Activated gamma-delta T cell treated with Interleukin-2 at 50 U/mL for 16 hours (primary cell): ENCODE measurements at places on chromosomes 13 and 19.

GRCh38 chr19:10553943-10554381 is 10.3 kb downstream of the ATG4D start:
- DNase-seq, result peak; percentile 79

GRCh38 chr13:26541041-26541440 is 16.4 kb upstream of the WASF3 start:
- DNase-seq, result no peak

- peak; percentile 3 for DNase-seq
Measured at GRCh38 chr19:29677001-29677817, 11.9 kb downstream of the PLEKHF1 start.

DNA sequence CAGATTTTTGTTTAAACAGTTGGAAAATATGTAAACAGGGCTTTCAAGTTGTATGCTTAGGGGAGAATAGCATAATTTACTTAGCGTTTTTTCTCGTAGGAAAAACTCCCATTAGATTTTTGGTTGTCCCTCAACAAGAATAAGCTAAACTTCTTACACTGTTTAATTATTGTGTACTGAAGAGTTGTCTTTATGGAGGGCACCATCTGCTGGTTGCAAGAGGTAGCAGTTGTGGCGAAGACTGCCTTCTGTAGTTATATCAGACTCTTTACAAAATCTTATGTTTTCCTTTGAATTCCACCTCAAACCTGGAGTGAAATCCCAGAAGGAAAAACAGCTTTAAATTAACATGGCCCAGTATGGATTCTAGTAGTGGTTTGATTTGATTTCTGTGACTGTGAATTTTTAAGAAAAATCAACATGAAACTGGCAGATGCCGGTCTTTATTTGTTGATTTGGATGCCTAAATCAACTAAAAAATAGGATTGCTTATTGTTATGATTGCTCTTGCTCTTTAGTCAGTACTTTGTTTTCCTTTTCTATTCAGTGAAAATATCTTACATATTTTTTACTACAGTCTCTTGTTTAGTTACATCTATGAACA is 53.4 kb downstream of the PDS5B start:
- DNase-seq, result peak; percentile 45

- no peak for DNase-seq
Measured at GRCh38 chr19:45355402-45355801, 14.9 kb downstream of the KLC3 start.

GRCh38 chr19:28715157-28715556 is 497.8 kb downstream of the UQCRFS1 start:
- DNase-seq, result no peak

DNA sequence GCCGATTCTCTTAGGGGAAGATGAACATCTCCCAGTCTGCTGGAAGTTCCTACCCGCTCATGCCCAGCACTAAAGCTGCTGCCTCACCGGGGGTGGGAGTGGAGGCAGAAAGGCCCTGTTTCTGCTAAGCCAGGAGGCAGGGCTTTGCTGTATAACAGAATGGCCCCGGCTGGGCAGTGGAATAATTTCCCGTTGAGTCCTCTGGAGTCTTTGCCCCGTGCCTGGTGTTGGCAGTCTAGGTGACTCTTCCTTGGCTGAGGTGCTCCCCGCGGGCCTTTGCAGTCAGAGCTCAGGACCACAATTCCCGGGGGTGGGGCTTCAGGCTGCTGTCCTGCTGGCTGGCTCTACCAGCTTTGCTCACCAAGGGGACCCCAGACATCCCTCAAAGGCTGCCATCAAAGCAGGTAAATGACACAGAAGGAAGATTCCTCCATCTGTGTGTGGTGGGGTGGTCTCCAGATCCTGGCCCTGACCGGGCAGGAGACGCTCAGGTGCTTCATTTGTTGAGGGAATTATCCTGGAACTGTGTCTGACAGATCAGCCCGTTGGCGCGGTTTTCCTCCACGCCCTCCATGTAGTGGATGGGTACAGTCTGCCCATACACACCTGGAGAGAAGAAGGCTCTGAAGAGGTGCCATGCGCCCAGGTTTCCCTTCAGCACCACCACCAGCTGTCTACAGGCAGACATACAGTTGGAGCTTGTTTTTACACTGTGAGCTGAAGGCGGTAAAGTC is 209.9 kb downstream of the TEX29 start:
- DNase-seq, result no peak

DNA sequence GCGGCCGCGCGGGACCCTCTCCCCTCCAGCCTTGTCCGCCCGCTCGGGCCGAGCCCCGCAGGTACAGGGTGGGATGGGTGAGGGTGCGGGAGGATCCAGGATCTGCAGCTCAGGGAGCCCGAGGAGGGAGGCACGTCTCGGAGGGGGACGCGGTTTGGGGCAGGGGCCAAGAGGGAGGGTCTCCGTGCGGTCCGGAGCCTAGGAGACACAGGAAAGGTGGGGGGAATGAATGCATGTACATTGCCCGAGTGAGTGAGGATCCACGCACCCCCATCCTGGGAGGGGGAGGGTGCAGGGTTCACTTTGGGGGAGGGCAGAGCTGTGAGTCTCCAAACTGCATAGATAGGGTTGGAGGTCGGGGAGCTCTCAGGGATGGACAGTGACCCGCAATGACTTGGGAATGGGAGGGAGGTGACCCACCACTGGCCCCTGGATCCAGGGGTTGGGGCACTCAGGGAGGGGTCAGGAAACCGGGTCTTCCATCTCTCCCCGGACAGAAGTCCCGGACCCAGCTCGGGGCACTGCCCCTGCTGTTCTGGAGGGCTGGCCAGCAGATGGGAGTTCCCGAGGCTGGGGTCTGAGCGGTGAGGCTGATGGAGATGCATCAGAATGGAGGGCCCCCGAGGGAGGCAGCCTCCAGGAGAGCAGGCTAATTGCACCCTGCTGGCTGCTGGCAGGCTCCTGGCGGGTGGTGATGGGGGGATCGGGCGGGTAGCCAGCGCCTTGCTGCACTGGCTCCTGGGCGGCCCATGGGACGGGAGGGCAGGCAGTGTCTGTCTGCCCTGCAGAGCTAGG is 547 bp downstream of the KCNN1 start:
- DNase-seq, result no peak

DNA sequence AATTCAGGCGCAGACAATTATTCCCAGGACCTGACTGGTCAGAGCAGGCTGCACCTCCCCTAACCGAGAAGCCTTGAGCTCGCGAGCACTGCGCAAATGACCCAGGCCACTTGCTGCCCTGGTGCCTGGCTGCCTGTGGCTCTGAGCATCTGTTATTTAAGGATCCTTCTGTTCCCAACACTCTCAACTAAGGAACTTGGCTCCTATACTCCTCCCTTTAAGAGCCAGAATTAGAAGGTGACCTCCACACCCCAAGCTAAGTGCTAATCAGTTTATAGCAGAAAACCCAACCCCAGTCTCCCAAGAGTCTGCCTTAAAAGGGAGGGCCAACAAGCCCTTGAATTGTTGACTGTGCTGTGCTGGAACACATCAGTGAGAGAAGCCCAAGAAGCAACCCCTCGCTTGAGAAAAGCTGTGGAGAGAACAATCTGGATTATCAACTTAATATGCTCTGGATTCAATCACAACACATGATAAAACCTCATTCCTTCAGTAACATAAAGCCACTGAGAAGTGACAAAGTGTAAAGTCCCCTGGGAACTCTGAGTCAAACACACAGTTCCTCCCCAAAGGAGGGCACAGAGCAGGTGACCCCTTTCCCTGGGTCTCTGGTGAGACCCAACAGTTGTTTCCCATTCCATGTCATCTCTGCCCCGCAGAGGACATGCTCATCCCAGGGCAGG is 14.6 kb downstream of the AKAP8L start:
- DNase-seq, result no peak

DNA sequence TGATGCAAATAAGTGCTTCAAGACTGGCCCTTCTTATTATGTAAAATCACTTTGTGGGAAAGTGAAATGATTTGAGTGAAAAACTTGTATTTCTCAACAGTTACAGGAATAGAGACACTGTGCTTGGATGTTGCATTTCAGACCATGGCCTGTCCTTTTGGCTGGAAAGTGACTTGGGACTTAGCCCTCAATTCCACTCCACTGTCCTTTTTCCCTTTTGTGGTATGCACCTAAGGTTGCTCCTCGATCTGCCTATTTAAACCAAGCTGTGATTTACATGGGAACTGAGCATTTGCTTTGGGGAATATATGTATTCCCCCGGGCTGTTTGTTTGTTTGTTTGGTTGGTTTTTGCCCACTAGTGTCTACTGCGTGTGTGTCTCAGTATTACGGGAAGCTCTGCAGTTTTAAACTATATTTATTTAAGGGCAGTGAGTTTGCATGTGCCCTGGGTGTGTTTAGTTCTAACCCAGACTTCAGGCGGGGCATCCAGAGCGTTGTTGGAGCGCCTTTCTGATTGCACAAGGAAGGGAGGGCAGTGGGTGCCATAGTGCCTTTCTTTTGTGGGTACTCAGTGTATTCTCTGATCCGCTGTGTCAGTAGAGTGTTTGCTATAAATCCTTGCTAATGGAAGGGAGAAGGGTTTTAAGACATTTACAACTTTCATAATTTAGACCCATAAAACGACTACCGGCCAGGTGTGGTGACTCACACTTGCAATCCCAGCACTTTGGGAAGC is 18.2 kb upstream of the RNF113B start:
- DNase-seq, result no peak

GRCh38 chr13:50215399-50215798 is 200.2 kb downstream of the KCNRG start:
- no peak for DNase-seq
